ENCODE measurements at places on chromosomes 1 and 21.

DNA sequence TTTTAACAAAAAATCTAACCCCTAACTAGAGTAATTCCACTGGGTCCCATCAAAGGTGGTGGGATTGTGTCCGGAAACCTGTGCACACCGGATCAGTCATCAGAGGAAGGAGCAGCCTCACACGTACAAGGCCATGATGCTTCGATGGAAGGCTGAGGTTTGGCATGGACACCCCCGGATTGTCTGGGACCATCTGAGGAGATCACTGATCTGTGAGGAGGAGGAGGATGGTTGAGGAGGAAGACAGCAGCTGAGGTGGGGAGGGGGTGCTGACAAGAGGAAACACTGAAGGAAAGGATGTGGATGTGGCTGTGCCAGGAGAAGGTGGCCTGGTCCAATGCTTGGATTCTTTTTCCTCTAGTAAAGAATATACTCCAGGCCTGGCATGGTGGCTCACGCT, 41.3 kb downstream of the GPR161 start:
- DNase-seq = no peak

- no peak for DNase-seq
Observed at GRCh38 chr1:55195521-55196233, 19.5 kb downstream of the USP24 start.

GRCh38 chr1:199084293-199084692, 445.5 kb downstream of the PTPRC start:
- DNase-seq = no peak

DNA sequence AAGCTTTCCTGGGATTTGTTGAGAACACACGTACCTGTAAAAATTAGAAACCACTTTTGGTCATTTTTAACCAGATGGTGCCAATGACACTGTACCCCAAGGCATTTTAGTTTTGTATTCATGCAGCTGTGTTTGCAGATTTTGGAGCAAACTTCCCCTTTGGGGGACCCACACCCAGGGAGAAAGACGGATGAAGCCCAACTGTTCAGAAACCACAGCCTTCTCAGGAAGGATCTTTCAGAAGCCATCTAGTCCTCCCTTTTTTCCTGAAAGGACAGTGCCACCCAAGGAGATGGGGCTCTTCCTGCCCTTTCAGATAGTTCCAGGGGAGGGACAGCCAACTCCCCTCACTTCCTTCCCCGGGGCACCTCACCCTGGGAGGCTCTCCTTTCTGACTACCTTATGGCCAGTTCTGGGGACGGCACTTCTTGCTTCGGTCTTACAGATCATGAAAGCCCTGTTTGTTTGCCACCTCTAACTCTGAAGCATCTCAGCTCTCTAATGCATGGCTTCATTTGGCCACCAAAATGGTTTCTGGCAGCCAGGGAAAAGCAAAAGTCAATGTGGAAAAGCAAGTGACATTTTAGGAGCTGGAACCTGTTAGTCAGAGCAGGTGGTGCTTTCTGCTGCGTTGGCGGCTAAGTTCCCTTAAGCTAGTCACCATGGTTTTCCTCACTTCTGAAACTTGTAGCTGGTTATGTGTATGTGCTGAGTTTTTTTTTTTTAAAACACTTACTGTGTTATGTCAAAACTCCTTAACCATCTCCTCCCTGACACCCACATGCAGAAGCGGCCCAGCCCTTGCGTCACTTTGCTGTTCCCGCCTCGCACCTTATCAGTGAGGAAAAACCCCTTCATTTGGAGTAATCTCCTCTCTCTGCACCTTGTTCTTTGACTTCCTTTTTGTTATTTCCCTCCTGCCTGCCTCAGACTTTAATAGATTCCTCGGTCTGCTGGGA, 10.1 kb downstream of the TMCC2 start:
- no peak for DNase-seq

- DNase-seq = no peak
Observed at GRCh38 chr1:47621977-47622376, 184.1 kb downstream of the FOXD2 start.

GRCh38 chr21:24290151-24290833, 1317.0 kb downstream of the MRPL39 start:
- no peak for DNase-seq

- DNase-seq = no peak
Observed at GRCh38 chr1:53410100-53410541, 49.1 kb upstream of the DMRTB1 start.

GRCh38 chr1:217585577-217585976, 45.3 kb downstream of the GPATCH2 start:
- DNase-seq = no peak

DNA sequence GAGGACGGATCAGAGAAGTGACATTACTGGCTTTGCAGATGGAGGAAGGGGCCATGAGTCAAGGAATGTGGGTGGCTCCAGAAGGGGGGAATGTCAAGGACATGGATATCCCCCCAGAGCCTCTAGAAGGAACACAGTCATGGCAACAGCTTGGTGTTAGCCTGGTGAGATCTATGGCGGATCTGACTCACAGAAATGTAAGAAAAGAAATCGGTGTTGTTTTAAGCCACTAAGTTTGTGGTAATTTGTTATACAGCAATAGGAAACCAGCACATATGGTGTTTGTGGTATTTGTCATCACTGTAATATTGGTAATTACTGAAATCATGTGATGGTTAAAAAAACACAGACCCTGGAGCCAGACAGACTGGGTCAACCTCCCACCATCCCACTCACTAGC, 236.2 kb downstream of the SETD4 start:
- DNase-seq = no peak

DNA sequence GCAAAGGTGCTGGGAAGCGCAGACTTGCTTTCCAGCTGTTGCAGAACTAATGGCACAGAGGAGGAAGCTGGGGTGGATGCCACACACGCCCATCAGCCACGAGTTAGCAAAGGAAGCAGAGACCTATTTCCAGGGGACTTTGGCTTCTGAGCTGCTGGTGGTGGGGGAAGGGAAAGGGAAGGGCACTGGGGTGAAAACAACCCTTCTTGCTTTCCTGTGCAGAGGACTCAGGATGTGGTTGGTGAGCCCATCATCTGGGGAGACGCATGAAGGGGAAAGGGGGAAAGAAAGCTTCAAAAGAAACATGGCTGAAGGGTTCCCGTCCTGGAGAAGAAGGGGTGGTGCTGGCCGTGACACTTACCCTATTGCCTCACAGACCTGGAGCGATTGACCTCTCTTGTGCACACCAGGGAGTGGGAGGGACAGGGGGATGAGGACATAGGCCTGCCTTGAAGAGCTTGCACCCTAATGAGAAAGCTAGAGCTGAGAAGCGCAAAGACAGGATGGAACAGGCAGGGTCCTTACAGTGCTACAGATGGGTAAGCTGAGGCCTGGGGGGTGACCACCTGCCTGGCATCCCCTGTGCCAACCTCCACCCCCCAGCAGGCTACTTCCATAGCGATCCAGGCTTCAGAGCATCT, 140.8 kb upstream of the RAB4A start:
- DNase-seq = peak; percentile 84

- no peak for DNase-seq
Observed at GRCh38 chr1:3868464-3869006, 11.3 kb downstream of the DFFB start.

- no peak for DNase-seq
Observed at GRCh38 chr1:32521165-32521564, 18.1 kb upstream of the ZBTB8A start.

DNA sequence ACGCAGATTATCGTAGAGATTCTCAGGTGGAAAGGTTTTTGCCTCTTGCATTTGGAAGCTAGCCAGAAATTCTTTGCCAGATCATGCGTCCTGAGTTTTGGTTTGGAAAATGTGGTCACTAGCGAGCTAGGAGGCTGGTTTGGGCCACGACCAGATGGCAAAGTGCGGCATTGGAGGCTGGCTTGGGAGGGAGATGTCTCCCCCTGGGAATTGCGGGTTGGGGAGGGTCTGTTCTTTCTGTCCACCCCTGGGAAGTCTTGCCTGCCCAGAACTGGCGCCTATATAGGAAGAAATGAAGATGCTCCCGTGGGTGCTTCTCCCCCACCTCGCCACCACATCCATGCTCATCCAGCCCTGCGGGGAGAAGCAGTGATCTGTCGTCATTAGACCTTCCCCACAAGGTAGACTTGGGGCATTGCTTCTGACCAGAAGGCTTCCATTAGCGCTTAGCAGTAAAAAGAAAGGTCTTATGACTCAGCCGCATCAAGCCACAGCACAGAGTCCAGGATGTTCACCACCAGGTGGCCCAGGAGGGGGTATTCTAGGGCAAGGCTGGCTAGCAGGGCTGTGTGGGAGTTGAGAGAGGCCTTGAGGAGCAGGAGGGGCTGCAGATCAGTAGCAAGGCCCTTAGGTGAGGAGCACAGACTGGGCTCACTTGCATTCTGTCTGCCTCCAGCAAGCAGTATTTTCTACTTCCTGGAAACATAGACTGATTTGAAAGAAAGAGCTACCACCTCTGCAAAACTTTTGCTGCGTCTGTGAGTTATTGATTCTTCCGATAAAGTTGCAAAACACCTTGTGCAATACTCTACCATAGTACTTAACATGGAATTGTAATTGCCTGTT, 1.5 kb upstream of the PTP4A2 start:
- DNase-seq = peak; percentile 84

- DNase-seq = no peak
Observed at GRCh38 chr1:56548571-56548970, 30.8 kb downstream of the PLPP3 start.

DNA sequence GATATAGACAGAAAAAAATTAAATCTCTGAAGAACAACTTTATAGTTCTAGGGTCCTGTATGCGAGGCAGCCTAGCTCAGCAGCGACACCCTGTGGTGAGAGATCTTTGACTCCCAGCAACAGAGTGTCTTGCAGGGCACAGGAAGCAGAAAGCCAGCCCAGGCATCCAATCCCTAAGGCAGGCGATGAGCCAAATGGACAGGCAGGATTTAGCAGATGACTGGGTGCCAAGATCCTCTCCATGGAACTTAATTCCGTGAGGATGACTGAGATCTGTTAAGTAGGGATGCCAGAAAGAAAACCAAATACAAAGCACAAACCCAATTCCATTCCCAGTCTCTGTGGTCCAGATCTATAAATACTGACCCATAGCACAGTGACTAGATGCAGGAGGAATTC, 38.8 kb downstream of the HLCS start:
- DNase-seq = peak; percentile 83

DNA sequence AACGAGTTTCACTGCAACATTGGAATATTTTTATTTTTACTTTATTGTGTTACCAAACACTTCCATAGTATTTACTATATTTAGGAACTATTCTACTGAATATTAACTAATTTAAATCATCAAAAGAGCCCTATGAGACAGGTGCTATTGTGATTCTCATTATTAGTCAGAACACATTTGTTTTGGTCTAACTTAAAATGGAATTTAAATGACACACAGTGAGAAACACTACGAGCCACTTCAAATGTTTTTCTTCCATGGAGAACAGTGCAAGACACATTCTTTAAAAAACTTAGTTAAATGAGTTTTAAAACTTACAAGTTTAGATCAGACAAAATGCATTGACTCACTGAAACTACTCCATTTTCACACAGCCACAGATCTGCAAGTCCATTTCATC, 6.6 kb upstream of the TRAF3IP3 start:
- DNase-seq = no peak

DNA sequence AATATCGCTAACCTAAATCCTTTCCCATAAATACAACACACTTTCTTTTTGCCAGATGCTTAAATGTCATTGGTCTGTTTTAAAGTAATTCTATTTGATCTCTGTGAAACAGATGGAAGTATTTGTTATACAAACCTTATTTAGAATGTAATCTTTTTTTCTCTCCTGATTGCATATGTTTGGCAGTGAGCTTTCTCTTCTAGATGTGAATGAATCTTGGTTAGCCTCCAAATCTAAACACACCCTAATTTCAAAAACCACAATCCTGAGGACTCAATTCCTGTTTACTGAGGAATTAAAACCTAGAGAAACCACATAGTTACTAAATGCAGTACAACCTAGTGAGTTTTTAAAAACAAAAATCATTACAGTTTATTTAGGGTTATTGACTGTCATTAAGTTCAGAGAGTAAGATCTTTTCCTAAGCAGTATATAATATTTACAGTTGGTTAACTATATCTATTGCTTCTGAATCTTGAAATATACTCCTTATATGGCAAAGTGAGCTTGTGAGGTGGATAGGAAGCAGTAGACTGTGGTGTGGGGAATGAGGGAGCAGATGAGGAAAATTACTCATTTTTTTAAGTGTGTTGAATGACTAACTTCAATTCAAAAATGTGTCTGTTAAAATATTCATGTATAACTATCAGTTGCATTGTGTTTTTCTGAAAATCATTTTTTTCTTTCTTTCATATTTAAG, 218.7 kb downstream of the FMN2 start:
- DNase-seq = no peak

- no peak for DNase-seq
Observed at GRCh38 chr21:8997011-8997440, 1524.4 kb upstream of the TPTE start.

- DNase-seq = no peak
Observed at GRCh38 chr1:56868761-56869160, 14.2 kb downstream of the C8A start.

- DNase-seq = no peak
Observed at GRCh38 chr1:174314433-174314832, 133.3 kb upstream of the GPR52 start.

- no peak for DNase-seq
Observed at GRCh38 chr21:18603261-18603660, 199.7 kb upstream of the TMPRSS15 start.

DNA sequence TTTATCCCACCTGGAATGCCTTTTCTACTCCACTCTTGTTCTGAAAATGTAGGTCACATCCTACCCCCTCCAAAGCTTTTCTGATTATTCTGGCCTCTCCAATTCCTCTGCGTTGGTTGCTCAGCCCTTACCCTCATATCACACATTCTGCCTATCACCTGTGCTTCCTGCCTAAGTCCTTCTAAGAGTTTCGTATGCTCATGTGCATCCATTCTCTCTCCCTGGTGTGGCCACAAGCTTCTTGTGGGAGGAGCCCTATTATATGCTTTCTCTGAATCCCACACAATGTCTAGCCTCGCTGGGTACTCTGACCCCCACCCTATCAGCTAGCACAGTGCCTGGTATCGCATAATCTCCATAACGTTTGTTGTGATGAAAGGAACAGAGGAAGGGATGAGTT, 54.2 kb downstream of the CD58 start:
- no peak for DNase-seq

GRCh38 chr1:42860339-42861013, 14.1 kb downstream of the ZNF691 start:
- no peak for DNase-seq

GRCh38 chr1:234602334-234603220, 7.4 kb downstream of the IRF2BP2 start:
- no peak for DNase-seq

GRCh38 chr1:6116137-6116536, 64.0 kb downstream of the CHD5 start:
- no peak for DNase-seq

Measured in Peyer's patch (tissue), 4 donors.